ENCODE measurements at places on chromosomes 6 and 20. TPM values are rescaled to one million over a fixed set of nuclear protein-coding genes. Genes with fewer than 3 reads are reported as not detected.
A peak's percentile ranks its signal among the peaks of the same experiment; 100 is the strongest.

GRCh38 chr6:150314230-150315188 is 54.3 kb upstream of the IYD start:
- H3K27ac ChIP-seq = no peak overlapping the region
- DNase-seq = no peak
- no peak overlapping the region for H3K4me3 ChIP-seq
- no peaks in the 10 kb centered on the region for H3K36me3 ChIP-seq
- no peaks in the 10 kb centered on the region for H3K4me1 ChIP-seq

Gene NECAB3
- total RNA-seq = 58.6 TPM

- H3K4me1 ChIP-seq = peaks cover 3% of the 10 kb centered on the region
- DNase-seq = no peak
- H3K27ac ChIP-seq = no peak overlapping the region
These were observed 618.5 kb upstream of the MMS22L start for GRCh38 chr6:97901531-97901930.

Gene KIF25
- 1.6 TPM for total RNA-seq

- H3K27ac ChIP-seq = no peak overlapping the region
- H3K4me1 ChIP-seq = peaks cover 18% of the 10 kb centered on the region
- no peaks in the 10 kb centered on the region for H3K36me3 ChIP-seq
- no peak for DNase-seq
- H3K27me3 ChIP-seq = no peaks in the 10 kb centered on the region
These were observed 112.0 kb downstream of the TRDN start for GRCh38 chr6:123524781-123525180.

DNA sequence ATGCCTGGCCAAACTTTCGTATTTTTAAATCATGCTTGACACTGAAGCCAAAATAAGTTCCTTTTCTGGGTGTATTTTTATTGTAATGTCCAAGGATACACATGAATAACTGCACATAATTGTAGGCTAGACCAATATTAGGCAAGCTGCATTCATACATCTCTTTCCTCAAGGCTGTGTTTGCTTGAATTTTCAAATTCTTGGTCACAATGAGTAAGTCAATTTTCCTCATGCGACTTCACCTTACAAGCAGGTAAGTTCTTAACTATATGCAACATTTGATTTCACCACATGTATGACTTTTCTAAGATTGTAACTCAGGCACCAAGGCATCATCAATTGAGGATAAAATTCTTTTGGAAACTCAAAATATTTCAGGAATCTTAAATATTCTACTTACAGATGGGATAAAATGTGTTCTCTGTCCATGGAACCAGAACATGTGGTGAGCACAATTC is 112.4 kb upstream of the ZNF217 start:
- no peaks in the 10 kb centered on the region for H3K36me3 ChIP-seq
- H3K4me3 ChIP-seq = no peak overlapping the region
- peaks cover 30% of the 10 kb centered on the region for H3K4me1 ChIP-seq
- DNase-seq = no peak
- peak overlapping the region; percentile 91 for H3K27ac ChIP-seq

Gene FNDC11
- 0.86 TPM for total RNA-seq

GRCh38 chr6:168184701-168185100 is 105.7 kb upstream of the FRMD1 start:
- no peak for DNase-seq
- no peaks in the 10 kb centered on the region for H3K4me1 ChIP-seq
- no peaks in the 10 kb centered on the region for H3K36me3 ChIP-seq
- peaks cover 2% of the 10 kb centered on the region for H3K27me3 ChIP-seq

Measured in mesothelial cell of epicardium (in vitro differentiated cells).